ENCODE measurements at places on chromosomes 6 and 20.
A peak's percentile ranks its signal among the peaks of the same experiment; 100 is the strongest.

DNA sequence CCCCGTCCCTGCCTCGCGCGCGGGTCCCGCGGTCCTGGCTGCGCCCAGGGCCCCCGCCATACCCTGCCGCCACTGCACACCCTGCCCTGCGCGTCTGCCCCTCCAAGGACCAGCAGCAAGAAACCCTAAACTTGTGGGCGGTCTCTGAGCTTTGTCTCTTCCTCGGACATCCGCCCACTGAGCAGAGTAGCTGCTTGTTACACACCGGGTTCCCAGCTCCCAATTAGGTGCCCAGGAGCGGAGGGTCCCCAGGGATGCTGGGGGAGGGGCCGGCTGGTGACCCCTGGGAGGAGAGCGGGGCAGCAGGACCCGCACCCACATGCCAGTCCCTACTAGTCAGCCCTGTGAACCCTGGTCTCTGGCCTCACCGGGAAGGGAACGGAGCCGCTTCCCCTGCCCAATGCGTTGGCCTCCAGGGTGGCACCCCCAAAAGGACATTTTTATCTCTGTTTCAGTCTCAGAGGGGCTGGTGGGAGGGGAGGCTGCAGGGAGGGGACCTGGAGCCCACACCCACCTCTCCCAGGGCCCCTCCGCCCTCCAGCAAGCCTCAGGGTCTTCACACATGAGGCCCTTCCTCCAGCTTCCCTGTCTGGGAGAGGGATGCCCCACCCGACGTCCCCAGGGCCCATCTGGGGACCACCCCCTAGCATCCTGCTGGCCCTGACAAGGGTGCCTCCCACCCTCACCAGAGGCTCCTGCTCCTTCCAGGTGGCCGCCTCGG, 10.5 kb downstream of the STMN3 start:
- no peak for DNase-seq

GRCh38 chr6:65112435-65112834, 594.6 kb downstream of the EYS start:
- DNase-seq, result no peak

DNA sequence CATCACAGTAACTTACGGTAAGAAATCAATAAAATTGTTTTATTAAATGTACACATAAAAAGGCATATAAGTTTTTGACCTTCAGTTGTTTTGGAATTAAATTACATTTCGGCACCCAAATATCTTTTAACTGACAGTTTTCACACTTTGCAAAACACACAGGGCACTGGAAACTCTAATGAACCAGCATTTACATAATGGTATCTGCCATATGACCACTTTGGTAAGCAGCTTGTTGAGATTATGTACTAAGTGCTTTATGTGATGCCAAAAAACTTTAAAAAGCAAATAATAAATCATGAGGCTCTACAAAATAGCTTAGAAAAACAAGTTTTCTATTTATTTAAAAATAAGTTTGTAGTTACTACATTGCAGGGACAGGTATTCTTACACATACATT, 68.2 kb downstream of the IRAK1BP1 start:
- no peak for DNase-seq

- DNase-seq, result no peak
Measured at GRCh38 chr20:3932681-3933080, 43.5 kb downstream of the PANK2 start.

DNA sequence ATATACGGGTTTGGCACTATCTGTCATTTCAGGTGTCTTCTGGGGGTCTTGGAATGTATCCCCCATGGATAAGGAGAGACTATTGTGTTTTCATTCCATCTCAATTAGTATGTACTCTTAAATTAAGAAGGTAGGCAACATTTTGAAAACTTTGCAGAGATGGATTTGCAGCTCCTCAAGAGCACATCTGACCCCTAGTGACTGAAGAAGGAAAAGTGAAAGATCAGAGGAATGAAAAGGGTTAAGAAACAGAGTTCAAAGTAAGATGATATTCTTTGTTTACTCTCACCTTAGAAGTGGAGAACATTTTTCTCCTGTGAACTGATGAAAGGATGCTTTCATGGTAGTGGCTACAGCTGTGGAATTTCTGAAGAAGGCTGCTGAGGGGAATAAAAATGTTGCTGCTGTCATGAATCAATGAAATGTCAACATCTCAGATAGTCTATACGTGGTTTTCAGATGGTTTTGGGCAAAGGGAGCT, 41.5 kb downstream of the SH3BGRL2 start:
- no peak for DNase-seq

GRCh38 chr6:75815756-75816155, 66.7 kb downstream of the MYO6 start:
- no peak for DNase-seq

- peak; percentile 74 for DNase-seq
Measured at GRCh38 chr6:143575440-143575839, 63.9 kb upstream of the FUCA2 start.

GRCh38 chr6:27868311-27868710, 43.9 kb downstream of the OR2B2 start:
- DNase-seq, result no peak

GRCh38 chr6:151609146-151609902, 115.5 kb downstream of the CCDC170 start:
- no peak for DNase-seq

DNA sequence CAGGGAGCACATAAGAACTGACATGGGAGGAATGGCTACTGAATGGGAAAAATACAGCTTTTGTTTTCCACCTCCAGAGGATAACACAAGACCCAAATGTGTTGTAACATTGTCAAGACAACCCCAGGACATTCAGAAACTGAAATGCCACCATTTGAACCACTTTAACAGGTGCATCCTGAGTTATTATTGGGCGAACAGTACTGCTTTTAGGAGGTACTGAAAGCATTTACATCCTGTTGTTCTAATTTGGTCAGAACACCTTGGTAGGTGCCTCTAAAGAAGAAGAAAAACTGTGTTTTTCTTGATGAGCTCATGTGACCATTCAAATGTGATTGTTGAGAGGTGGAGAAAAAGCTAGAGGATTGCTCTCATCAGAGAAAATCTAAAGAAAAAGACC, 6.4 kb upstream of the TXNDC5 start:
- DNase-seq, result no peak

- no peak for DNase-seq
Measured at GRCh38 chr20:60237981-60238380, 279.8 kb downstream of the CDH26 start.

DNA sequence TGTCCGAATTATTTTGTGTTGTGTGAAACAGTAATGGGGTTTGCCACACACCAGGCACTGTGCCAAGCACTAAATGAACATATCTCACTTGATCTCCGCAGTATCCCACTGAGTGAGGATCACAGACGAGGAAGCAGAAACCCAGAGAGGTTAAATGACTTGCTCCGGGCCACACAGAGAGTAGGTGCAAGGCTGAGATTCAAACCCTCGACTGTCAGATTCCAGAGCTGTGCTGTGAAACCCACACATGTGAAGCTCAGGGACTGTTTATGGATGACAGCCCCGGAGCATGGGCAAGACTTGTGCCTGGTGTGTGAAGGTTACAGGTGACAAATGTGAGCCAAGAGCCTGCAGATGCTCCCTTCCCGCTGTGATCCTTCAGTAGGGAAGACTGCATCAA, 87.8 kb upstream of the SIRPA start:
- DNase-seq, result no peak

- no peak for DNase-seq
Measured at GRCh38 chr6:37454420-37455140, 21.6 kb downstream of the CMTR1 start.

DNA sequence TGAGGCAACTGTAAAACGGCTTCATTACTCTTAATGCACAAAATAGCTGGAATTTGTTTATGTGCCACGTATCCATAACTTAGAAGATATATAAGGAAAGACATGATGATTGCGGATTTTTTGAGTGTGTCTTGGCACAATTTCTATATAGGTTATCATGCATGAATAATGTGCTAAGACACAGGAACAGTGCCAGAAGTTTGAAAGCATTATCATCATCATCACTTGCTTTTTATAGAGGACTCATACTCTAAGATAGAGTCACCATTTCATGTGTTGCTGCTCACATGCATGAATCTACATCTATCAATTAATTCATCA, 113.4 kb downstream of the ELOVL4 start:
- DNase-seq, result no peak

GRCh38 chr6:15775741-15776140, 112.9 kb upstream of the DTNBP1 start:
- DNase-seq, result no peak

DNA sequence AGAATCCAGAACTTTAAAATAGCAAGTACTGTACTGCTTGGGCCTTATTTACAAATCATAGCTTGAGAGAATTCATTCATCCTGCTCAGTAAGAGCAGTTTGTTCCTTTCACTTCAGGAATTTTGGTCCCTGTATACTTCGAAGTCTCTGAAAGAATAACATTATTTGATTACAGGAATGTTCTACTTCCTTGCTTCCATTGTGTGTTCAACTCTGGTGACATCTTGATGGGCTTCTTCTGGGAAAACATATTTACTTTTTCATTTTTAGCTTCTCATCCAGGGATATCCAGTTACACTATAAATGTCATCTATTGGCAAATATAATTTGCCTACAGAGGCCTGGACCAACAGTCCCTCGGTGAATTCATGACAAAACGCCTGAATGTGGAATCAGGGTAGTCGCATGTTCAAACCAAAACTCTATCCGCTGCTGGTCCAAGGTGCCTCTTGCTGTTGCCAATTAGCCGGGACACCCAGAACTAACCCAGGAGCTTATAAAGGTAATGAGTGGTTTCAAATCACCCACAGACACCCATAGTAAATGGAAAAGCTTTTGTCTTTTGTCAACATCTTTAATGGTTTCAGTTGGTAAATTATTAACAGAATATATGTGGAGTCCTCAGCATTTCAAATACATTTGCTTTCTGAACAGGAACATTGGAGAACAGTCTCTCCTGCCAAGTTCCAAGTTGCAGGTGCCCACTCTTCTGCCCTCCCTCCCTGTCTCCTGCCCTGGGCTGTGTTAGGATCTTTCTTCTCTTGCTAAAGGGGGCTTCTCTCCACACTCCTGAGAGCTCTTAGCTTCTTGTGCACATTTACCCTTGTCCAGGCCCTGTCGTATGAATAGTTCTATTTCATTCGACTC, 162.5 kb upstream of the CITED2 start:
- no peak for DNase-seq

- no peak for DNase-seq
Measured at GRCh38 chr20:4674672-4675071, 47.0 kb upstream of the PRND start.

DNA sequence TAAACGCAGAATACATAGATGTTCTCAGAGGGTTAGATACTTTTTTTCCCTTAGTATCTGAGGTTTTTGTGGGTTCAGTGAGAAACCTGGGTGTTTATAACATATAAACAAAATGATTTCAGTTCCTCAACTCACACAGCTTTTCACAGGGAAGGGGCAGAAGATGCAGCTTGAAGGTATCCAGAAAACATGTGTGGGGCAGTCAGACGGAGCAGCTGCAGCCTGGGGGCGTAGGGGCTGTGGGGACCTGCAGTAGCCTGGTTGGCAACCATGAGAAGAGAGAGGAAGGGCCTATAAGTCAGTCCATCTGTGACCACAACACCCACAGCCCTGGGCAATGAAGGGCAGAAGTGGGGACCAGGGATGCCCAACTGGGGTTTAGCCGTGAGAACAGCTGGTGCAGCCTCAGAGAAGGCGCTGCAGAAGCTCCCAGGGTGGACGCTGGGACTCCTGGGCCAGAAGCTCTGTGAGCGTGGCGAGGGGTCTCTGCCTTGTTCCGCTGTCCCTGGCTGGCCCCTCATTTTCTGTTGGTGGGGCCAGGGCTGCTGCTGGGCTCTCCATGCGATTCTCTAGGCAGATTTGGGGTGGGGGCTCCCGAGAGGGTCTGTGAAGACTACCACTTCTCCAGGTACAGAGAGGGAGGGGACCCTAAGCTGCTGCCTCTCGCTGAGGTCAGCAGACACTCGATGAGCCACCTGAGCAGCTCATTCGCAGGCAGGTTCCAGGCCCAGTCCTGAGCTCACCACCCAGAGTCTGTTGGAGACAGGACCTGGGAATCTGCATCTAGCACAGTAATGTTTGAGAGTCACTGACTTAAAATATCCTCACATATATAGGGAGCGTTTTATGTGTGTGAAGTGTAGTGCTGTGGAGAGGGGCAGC, 181.2 kb downstream of the ZDHHC14 start:
- DNase-seq, result no peak

DNA sequence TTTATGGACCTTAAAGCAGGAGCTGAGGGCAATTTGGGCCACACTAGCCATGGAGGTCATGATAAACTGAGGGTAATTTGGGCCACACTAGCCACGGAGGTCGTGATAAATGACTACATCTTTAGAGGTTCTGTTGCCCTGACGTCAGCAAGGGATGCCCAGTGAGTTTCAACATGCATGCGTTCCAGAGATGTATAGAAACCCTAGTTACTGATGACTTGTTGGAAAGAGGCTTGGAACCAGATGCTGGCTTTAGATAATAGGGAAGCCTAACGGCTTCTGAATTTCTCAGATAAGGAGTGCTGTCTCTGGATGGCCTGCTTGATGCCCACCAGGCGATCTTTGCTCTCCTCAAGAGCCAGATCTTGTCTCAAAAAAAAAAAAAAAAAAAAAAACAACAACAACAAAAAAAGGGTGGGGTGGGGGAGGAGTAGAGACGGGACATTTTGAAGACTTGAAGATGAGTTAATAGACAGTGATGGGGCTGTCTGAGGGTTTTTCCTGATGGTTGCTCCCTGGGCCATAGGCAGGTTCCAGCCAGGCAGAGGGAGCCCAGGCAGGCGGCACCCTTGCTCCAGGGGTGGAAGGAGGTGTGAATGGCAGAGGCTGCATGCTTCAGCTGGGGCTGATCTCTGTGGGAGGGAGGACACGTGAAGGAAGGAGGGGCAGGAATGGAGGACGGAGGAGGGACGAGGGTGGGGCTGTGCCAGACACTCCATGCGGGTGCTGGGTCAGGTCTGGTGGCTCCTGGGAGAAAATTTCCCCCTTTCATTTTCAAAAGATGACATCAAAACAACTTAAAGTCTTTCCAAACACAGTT, 27.0 kb upstream of the FRMD1 start:
- no peak for DNase-seq

DNA sequence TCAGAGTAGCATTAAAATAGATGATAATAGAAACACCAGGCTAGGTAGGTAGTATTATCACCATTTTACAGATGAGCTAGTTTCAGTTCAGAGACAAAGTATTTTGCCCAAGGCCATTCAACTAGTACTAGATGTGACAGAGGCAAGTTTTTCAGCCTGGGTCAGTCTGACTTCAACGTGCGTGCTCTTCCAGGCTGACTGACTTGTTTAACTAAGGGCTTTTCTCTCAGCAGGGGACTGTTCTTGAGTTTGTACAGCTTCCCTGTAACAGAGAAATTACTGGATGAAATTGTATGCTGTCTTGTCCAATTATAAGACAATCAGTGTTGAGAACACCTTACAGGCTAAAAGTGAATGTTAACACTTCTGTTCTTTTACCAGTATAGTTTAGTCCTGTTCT, 333.5 kb upstream of the MAN1A1 start:
- DNase-seq, result no peak

Measured in activated effector memory CD4-positive, alpha-beta T cell treated with anti-CD3 and anti-CD28 coated beads, Interleukin-2, amount 50 U/mL, for 16 hours (primary cell).